ENCODE measurements at places on chromosomes 5 and 9.

DNA sequence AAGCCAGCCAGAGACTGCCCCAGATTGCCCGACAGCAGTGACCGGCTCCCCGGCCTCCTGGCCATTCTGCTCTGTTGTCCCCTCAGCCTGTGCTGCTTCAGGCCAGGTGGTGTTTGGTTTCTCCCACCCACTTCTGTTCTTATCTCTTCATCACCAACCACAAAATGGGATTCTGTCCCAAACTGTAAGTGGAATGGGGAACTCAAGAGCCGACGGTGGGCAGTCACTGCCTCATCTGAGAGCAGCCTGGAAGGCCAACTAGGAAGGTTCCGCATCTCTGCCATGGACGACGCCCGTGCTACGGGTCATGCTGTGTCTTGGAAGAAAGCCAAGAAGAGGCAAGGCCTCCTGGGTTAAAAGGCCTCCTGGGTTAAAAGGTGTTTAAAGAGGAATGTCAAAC is 219.0 kb upstream of the PIK3R1 start:
- DNase-seq = no peak

- no peak for DNase-seq
Observed at GRCh38 chr5:79255786-79256557, 20.0 kb downstream of the JMY start.

DNA sequence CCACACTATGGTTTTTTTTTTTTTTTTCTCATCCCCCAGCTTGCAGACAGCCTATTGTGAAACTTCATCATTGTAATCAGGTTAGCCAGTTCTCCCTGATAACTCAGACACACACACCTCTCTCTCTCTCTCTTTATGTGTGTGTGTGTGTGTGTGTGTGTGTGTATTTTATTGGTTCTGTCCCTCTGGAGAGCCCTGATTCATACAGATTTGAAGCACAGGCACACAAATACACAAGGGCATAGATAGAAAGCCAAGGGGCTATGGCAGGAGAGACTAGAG is 20.6 kb upstream of the VCAN start:
- DNase-seq = no peak

GRCh38 chr9:35918780-35919179 is 9.5 kb downstream of the SPAAR start:
- DNase-seq = no peak

DNA sequence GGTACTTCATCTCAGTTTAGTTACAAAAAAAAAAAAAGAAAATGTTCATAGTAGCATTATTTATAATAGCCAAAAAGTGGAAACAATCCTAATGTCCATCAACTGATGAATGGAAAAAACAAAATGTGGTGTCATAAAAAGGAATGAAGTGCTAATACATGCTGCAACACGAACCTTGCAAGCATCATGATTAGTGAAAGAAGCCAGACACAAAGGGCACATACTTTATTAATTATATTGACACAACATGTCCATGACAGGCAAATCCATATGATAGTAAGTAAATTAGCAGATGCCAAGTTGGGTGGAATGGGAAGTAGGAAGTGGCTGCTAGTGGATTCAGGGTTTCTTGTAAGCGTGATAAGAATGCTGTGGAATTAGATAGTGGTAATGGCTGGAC is 54.2 kb downstream of the PCDHGC5 start:
- DNase-seq = no peak

- DNase-seq = peak; percentile 25
Observed at GRCh38 chr9:70113403-70114022, 69.9 kb downstream of the MAMDC2 start.

DNA sequence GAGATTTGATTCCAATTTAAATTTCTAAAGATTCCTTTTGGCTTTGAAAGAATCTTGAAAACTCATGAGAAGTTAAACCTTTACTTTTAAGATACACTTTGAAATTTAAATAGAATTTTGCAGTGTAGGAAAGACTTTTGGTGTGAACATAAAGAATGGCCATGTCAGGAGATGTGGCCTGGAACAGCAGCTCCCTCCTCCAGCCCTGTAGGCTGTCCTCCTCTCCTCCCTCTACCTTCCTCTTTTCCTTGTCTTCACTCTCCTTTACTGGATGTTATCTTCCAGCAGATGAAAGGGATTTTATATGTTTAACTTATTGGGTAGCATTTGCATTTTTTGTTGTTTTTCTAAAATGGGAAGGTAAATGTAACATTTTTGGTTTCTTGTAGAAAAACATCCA is 18.9 kb downstream of the ASPN start:
- no peak for DNase-seq

GRCh38 chr5:130601-131131 is 38.7 kb downstream of the PLEKHG4B start:
- no peak for DNase-seq

GRCh38 chr5:145887217-145887616 is 14.4 kb upstream of the GRXCR2 start:
- peak; percentile 5 for DNase-seq

DNA sequence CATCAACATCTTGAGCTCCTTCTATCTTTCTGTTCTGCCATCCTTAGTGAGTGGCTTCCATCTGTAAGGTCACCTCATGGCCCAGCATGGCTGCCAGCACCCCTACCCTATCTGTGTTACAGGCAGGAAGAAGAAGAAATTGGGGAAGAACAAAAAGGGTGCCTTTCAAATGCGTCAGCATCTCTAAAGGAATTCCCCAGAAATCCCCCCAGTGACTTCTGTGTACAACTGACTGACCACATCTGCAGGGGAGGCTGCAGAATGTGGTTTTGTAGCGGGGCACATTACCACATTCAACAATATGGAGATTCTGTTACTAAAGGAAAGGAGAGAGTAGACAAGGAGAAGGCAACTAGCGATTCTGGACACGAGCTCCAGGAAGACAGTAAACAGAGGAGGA is 40.1 kb downstream of the ALG2 start:
- DNase-seq = no peak

- DNase-seq = no peak
Observed at GRCh38 chr5:30690931-30691330, 502.6 kb upstream of the CDH6 start.

DNA sequence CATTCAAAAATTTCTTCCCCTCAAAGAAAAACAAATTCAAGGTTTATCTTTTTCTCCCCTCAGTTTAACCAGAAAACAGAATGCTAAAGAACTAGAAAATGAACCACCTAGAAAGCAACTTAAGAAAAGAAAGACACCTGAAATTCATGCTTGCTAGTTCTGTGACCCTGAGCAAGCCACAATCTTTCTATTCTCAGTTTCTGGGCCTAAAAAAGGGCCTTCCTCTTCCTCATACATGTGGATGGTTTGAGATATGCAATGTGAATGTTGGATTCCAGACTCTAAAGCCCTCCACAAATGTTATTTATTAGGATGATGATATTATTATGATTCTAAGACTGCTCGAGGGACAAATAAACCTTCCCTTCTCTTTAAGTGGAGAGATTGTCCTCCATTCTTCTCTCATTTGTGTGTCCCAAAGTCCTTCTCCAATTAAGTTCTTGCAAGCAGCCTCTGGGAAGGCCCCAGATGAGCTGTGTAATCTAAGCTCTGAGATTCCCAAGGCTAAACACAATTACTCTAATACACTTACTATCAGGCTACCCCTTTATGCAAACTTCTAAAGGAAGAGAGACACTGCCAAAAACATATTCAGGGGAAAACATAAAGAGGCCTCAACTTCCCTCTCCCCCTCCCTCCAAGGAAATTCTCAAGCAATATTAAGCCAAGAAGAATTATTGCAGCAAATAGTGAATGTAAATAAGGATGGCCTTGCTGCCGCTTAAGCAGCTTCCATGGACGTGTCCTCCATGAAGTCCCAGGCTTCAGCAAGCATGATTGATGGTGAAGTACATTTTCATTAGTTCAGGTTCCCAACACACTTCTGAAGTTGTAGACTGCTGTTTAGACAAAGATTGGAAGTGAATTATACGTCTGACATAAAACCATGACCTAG is 80.2 kb downstream of the PRKACG start:
- no peak for DNase-seq

GRCh38 chr5:134494780-134495179 is 30.7 kb upstream of the JADE2 start:
- no peak for DNase-seq

DNA sequence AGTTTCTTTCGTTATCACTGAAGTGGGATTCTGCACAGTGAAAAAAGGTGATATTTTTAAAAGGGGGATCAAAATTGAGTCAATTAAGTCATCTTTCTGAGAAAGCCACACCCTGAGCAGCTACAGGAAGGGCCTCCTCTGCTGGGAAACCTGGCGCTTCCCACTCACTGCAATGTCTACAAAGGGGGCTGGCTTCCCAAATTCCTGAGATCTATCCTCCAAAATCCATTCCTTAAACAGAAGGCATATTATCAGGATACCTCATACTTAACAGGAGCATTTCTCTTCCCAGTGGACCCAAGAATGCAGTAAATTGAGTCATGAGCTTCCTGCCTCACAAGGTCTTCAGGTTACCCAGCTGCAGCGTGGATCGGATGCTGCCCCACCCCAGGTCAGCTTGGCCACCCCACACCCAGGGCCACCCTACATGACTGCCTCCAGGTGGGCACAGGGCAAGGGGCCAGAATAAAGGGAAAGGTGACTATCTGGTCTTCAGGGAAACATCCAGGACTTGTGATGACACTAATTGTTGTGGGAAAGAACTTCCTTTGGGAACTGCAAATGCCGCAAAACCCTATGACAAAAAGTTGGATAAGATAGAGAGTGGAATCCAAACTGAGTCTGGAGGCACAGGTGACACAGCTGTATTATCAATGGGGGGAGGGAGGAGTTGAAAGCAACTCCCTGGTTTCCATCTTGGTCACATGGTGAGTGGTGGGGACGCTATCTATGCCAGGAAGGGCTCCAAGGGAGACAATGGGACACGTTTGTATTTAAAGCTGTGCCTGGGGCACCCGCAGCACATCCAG is 42.3 kb downstream of the ROR2 start:
- no peak for DNase-seq

DNA sequence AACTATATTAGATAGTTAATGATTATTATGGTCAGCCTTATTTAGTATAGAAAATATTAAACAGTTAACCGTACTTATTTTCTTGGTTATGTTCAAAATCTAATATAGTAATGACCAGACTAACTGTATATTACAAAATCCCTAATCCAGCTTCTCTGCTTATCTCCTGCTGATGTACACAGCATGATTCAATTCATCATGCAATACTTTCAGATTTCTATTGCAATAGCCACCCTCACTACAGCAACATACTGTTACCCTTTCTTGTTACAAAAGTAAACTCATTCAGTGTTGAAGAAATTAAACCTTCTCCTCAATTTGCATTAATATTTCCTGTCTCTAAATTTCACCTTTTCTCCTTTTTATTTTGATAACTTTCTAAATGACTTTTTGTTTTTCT is 1375.0 kb upstream of the NUDT12 start:
- DNase-seq = no peak

GRCh38 chr9:69672596-69673310 is 582 bp upstream of the APBA1 start:
- DNase-seq = peak; percentile 68

- DNase-seq = no peak
Observed at GRCh38 chr5:173950829-173951228, 38.1 kb upstream of the C5orf47 start.

GRCh38 chr5:79561525-79561893 is 47.6 kb upstream of the HOMER1 start:
- DNase-seq = no peak

DNA sequence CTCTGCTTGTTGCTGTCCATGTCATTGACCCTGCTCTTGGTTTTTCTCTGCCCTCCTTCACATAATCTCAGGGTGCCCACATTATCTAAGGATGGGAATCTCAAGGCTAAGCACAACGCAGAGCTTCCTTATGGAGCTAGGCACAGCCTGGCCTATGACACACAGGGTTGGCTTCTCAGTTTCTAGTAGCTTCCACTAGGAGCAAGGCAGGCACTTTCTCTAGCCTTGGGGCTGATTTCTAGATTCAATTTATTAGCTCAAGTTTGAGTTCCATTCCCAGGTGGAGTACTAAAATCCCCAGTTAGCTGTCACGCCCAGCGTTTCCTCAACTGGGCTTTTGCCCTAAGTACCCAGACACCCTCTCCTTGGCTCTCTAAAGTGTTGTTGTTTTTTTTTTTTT is 12.4 kb downstream of the IL4 start:
- DNase-seq = no peak

DNA sequence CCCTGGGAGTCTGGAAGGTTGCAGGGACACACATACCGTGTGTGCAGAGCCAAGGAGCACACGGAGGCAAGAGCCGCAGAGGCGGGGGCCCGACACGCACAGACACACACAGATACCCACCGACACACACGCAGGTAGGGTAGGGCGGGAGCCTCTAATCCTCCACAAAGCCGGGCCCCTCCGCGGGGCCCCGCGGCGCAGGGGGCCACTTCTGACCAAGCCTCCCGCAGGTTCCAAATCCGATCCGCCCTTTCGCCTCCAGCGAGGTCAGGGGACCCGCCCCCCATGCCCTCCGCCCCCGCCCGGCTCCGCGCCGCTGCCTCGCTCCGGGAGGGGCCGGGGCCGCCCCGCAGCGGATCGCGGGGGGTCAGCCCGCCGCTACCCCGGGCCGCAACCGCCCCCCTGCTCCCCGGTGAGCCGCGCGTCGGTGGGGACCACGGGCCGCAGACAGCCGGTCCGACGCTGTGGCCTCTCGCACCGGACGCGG is 1.4 kb upstream of the LMX1B start:
- DNase-seq = no peak

DNA sequence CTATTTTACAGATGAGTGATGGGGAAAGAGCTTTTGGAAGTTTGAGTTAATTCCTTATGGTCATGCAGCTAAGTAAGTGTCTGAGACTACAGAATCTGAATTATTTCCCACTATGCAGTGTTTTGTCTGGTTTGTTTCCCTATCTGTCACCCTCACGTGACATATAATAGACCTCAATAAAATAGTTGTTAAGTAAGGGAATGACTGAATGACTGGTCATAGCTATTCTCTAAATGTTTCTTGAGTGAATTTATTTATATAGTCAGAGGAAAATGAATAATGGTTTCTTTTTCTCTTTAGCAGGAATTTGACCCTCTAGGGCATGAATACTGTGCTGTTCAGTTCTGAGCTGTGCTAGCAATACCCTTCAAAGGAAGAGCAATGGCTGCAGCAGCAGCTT is 10.3 kb downstream of the TRIM32 start:
- no peak for DNase-seq

GRCh38 chr5:148342371-148343045 is 7.1 kb downstream of the SPINK9 start:
- DNase-seq = no peak

GRCh38 chr9:87799503-87799902 is 73.6 kb downstream of the CTSL start:
- no peak for DNase-seq

GRCh38 chr5:137954131-137954879 is 65.0 kb downstream of the PKD2L2 start:
- peak; percentile 73 for DNase-seq

DNA sequence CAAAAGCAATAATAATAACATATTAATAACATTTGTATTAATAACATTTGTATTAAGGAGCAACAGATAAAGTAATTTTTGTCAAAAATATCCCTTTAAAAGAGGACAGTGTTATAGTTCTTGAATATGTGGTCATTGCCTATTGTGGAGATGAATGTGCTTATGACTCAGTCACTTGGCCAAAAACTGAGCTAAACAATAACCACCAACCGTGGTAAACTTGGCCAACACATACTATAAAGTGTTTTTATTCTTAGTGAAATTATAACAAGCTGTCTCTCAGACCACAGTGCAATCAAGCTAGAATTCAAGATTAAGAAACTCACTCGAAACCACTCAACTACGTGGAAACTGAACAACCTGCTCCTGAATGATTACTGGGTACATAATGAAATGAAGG is 159.2 kb upstream of the PLPPR1 start:
- DNase-seq = no peak

- DNase-seq = no peak
Observed at GRCh38 chr5:124459984-124460383, 286.5 kb downstream of the ZNF608 start.

- DNase-seq = peak; percentile 85
Observed at GRCh38 chr5:96614110-96614691, 48.0 kb upstream of the CAST start.
